Inflammatory macrophage (primary cell): ENCODE measurements at places on chromosomes 16 and 17.

DNA sequence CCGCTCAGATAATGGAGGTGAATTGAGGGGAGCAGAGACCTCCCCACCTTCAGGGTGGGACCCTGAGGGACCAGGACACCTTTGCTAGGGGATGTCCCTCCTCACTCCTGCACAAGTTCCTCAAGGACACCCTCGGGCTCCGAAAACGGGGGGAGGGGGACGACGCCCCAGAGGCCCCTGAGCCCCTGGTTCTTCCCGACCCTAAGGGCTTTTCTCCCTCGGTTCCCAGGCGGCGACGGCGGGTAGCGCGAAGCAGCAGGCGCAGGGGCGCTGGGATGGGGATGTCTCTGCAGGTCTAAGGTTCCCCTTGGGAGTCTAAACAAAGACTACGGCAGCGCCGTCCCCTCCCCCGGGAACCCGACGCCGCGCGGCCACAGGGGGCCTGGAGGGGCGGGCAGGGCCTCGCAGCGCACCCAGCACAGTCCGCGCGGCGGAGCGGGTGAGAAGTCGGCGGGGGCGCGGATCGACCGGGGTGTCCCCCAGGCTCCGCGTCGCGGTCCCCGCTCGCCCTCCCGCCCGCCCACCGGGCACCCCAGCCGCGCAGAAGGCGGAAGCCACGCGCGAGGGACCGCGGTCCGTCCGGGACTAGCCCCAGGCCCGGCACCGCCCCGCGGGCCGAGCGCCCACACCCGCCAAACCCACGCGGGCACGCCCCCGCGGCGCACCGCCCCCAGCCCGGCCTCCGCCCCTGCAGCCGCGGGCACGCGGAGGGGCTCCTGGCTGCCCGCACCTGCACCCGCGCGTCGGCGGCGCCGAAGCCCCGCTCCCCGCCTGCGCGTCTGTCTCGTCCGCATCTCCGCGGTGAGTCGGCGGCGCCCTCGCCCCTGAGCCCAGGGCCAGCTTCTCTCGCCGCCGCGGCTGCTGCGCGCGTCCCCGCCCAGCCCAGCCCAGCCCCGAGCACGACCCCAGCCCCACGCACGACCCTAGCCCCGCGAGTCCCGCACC lies 36.7 kb upstream of the NDRG4 start:
- DNase-seq: no peak

GRCh38 chr17:17877529-17878358 lies 41.0 kb upstream of the SREBF1 start:
- DNase-seq: no peak

DNA sequence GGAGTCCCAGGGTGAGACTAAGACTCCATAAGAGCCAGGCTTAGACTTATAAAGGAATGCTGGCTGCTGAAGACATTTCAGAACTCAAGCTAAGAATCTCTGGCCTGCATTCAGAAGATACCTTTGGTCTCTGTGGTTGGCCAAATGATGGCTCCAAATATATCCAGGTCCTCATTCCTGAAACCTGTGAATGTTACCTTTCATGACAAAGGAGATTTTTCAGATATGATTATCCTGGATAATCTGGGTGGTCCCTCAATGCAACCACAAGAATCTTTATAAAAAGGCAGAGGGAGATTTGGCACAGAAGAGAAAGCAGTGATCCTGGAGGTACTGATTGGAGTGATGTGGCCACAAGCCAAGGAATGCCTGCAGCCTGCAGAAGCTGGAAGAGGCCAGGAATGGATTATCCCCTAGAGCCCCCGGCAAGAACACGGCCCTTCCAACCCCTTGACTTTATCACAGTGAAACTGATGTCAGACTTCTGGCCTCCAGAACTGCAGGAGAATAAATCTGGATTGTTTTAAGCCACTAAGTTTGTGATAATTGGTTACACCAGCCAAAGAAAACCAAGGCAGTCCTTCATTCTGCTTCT lies 253.3 kb downstream of the SLC39A11 start:
- no peak for DNase-seq

GRCh38 chr17:34850023-34850422 lies 111.2 kb downstream of the CCT6B start:
- DNase-seq: peak; percentile 45

DNA sequence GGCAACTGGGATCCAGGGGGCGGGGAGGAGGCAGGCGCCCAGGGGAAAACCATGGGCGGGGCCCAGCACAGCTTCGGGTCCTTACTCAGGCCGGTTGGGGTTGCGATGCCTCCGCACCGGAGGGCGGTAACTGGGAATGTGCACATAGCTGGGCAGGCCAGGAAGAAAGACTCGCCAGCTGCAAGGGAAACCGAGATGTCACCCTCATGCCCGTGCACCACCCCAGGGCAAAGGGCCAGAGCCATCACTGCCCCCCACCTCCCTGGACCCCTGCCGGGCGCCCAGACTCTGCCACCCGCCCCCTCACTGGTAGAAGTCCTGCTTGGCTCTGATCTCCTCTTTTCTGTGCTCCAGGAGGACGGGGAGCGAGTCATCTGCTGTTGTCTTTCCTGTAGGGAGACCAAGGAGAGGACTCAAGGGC lies 6.7 kb downstream of the ALOX12B start:
- no peak for DNase-seq

- no peak for DNase-seq
Measured at GRCh38 chr17:70292366-70292765, 123.0 kb downstream of the KCNJ2 start.

DNA sequence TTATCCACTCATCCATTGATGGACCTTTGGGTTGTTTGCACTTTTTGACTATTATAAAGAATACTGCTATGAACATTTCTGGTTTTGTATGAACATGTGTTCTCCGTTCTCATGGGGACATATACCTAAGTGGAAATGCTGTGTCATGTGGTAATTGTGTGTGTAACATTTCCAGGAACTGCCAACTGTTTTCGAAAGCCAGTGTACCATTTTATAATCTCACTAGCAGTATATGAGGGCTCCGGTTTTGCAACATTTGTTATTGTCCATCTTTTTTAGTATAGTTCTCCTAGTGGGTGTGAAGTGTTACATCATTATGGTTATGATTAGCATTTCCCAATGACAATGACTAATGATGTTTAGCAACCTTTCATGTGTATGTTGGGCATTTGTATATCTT lies 5.1 kb upstream of the TRIM25 start:
- DNase-seq: peak; percentile 100

- DNase-seq: no peak
Measured at GRCh38 chr17:33116021-33116551, 124.4 kb downstream of the SPACA3 start.

DNA sequence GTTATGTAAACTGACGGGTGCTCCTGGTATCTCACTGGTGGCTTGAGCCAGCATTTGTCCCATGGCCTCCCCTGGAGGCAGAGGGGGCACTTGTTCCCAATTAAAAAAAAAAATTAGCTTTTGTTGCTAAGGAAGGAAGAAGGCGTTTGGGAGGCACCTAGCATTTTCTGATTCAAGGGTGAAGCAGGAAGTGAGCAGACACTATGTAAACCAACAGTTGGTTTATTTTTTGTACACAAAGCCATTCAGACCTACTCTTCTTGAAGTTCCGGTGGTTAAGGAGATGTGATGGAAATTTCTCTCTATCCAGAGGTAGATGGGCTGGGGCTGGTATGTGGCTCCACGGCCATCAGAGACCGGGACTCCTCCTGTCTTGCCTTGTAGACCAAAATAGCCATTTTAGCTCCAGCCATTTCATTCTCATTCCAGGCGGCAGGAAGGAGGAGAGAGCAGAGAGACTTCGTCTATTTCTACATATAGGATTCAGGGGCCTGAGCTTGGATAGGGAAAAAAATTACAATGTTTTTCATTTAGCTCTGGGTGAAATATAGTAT lies 103.0 kb downstream of the SNX29 start:
- DNase-seq: no peak

DNA sequence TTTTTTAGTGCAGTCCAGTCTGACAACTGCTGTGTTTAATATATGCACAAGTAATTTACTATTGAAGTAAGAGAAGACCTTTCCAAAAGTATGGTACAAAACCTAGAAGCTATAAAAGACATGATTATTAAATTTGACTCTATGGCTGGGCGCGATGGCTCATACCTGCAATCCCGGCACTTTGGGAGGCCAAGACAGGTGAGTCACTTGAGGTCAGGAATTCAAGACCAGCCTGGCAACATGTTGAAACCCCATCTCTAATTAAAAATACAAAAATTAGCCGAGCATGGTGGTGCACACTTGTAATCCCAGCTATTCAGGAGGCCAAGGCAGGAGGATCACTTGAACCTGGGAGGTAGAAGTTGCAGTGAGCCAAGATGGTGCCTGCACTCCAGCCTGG lies 41.4 kb upstream of the VWA3A start:
- DNase-seq: no peak

GRCh38 chr16:3021449-3022207 lies 1.5 kb downstream of the TNFRSF12A start:
- peak; percentile 71 for DNase-seq

DNA sequence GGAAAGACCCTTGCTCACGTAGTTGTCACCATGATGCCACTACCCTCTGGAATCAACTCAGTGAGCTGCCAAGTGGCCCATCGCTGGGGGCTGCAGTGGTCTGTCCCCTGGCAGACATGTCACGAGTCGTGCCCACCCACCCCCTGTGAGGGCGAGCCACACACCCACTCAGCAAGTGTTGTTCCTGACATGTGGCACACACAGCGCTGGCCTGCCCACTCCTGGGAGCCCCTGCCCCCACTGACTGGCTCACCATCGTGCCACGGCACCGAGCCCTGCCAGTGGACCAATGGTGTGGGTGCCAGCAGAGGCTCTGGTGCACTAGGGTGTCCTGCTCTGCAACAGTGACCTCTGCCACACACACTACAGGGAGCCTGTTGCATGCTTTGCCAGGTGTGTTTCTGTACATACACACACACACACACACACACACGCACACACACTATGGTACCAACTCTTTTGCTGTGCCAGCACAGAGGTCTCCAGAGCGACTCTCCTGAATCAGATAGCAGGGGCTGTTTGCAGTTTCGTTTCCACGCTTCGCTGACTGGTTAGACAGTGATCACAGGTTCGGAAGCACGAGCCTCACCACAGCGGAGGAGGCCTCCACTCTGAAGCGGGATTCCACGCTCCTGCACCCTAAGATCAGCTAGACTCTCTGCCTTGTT lies 7.7 kb downstream of the RTN4RL1 start:
- DNase-seq: no peak

DNA sequence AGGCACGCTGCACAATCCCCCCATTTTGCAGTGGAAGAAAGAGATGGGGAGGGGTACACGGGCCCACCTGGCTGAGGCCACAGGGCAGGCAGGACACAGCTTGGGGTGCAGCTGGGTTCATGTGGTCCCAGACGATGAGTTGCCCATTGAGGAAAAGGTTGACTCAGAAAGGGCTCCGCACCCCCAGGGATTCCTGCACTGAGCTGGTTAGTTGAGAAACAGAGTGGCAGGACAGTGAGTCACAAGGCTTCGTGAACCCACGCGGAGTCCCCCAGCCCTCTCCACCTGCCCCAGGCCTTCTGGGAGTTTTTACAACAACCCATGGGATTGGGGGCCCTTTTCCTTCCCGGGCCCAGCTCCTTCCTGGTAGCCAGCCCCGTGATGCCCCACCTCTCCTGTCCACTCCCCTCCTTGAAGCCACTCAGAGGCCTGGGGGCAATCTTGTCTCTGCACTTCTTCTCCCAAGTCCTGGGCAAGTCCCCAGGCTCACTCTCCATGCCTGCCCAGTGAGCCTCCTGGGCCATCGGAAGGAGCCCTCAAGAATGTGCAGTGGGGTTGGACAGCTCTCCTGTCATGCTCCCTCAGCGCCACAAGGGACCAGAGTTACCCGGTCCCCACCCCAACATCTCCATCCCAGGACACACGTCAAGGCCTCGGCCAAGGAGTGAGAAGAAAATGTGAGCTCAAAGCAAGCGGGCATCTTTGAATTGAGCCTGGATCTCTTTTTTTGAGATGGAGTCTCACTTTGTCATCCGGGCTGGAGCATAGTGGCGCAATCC lies 251.2 kb downstream of the PARN start:
- DNase-seq: no peak

DNA sequence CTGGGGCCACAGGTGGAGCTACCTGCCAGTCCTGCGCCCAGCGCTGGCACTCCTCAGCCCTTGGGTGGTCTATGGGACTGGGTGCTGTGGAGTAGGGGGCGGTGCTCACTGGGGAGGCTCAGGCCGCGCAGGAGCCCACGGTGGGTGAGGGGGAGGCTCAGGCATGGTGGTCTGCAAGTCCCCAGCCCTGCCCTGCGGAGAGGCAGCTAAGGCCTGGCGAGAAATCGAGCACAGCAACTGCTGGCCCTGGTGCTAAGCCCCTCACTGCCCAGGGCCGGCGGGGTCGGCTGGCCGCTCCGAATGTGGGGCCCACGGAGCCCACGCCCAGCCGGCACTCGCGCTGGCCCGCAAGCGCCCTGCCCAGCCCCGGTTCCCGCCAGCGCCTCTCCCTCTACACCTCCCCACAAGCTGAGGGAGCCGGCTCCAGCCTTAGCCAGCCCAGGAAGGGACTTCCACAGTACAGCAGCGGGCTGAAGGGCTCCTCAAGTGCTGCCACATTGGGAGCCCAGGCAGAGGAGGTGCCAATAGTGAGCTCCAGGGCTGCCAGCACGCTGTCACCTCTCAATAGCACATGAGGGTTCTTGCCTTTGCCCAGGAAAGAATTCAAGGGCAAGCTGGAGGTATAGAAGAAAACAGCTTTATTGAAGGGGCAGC lies 11.0 kb upstream of the EEF2KMT start:
- no peak for DNase-seq

GRCh38 chr16:89410794-89411309 lies 79.5 kb downstream of the ANKRD11 start:
- peak; percentile 30 for DNase-seq

- DNase-seq: no peak
Measured at GRCh38 chr16:83743720-83744119, 64.1 kb upstream of the HSBP1 start.

GRCh38 chr17:45149669-45150664 lies 1.7 kb downstream of the HEXIM1 start:
- peak; percentile 65 for DNase-seq

- no peak for DNase-seq
Measured at GRCh38 chr17:43399839-43400328, 1.1 kb downstream of the ARL4D start.

DNA sequence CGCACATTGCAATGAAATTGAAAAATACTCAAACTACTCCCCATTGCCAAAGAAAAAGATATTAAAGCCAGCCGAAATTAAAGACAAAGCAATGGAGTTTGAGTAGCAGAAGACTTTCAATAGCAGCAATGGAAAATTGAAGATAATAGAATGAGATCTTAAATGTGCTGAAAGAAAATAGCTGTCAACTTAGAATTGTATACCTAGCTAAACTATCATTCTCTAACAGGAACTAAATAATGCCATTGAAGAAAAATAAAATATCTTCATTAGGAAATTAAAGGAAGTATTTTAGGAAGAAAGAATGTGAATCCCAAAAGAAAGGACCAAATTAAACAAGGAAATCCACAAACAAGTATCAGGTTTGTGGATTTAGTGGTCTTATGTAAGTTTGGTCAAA lies 165.6 kb downstream of the USP31 start:
- no peak for DNase-seq

DNA sequence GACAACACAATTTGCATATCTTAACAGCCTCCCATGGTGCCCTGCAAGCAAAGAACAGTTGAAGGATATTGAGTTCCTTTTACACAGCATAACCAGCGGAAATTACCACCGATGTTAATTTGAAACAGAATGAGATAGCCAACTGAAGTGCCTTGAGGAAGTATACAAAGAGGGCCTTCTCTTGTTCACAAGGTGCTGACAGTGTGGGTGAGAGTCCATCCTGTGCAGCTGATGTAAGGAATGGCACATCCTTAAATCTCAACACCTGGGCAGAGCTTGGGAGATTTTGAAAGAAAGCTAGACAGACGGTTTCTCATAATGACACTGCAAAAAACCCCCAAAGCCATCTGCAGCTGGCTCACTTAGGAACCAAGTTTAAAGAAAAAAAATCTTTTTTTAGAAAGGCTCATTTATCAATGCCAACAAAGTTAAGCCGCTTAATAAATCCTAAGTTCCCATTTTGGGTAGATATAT lies 818.6 kb downstream of the KCNJ2 start:
- DNase-seq: no peak
